Activated T-cell treated with anti-CD3 and anti-CD28 coated beads, Interleukin-2, amount 50 U/mL, for 4 hours (primary cell): ENCODE measurements at places on chromosomes 3 and 15.

DNA sequence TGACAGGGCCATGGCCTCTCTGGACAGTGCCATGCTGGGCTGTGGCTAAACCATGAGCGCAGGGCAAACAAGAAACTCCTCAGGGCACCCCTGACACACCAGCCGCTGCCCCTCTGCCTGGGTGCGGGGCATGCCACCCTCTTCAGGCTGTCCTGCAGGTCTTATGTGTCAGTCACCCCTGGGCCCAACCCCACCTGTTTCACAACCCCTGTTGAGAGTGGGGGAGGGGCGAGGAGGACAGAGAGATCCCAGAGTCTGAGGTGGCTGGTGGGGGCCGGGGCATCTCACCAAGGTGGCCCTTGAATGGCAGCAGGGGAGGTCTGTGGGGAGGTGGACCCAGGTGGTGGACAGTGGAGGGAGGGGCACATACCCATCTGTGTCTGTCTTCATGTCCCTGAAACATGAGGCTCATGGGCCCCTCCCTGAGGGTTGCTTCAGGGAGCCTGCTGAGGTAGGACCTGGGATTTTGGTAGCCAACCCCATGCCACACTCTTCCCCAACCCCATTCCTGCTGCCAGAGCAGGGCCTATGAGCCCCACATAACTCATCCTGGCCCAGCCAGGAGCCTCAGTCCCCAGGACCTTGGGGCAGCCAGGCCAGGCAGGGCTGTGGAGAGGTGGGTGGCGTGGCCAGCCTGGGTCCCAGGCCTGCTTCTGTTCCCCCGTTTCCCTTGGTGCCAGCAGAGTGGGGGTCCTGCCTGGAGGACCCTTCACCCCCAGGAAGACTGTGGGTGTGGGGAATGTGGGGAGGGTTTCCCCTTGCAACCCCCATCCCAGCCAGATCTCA, 1.7 kb upstream of the STAB1 start:
- DNase-seq = no peak

GRCh38 chr3:197216169-197216860, 82.1 kb downstream of the DLG1 start:
- no peak for DNase-seq

GRCh38 chr15:68228971-68229385, 550 bp downstream of the CLN6 start:
- DNase-seq = no peak

DNA sequence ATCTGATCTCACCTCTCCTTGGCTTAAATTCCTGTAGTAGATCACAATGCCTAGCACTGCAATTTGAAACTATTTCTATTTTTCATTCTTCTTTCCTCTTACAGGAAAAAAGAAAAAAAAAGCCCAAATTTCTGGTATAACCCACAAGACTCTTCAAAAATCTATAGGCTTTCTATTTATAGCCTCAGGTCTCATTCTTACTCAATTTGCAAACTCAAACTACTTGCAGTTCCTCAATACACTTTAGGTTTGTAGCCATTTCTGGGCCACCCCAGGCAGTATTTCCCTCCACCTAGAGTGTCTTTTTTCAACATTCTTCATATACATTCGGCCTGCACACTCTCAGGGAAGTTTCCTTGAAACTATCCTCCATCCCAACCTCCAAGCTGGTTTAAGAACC, 169.0 kb downstream of the TBC1D5 start:
- DNase-seq = no peak

DNA sequence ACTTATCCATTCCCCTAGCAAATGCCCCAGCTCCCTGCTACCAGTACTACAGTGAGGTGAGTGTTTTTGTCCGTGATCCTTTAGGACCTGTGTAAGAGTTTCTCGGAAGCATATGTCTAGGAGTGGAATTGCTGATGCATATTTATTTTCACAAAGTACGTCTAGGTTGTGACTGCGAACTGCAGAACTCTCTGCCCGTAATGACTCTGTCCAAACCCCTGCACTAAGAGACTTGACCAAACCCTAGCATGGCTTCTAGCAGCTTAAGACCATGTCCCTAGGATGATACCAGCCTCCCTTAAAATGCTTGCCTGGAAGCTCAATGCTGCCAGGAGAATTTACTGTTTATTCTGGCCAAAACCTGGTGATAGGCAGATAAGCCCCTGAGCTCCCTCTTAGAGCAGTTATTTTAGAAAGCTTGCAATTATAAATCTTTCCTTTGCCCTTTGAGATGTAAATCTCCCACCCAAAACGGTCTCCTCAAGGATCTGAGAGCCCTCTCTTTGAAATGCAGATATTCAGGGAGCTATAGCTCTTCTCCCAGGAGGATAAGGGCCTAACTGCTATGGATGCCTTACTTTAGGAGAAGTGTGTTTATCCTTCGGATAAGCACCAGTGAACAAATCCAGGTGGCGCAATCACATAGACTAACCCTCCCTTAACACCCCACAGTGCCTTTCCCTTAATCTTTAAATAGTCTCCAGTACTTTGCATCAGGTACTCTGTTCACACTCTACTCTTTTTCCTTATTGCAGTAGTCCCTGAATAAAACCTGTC, 14.7 kb upstream of the CA12 start:
- no peak for DNase-seq

DNA sequence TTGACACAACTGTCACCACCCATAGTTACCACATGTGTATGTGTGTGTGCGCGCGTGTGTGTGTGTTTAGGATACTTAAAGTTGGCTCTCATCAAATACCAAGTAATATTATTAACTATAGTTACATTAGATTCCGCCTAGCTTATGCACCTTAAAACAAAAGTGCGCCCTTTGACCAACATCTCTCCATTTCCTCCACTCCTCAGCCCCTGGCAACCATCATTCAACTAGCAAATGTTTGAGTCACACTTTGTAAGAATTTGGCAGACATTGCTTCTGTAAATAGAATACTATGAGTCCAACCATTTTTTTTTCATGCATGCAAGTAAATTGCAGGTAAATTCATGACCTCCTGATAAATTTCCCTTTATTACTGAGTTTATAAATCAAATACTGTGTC, 169.3 kb downstream of the GBE1 start:
- DNase-seq = no peak

- no peak for DNase-seq
Observed at GRCh38 chr15:94844538-94845389, 613.4 kb downstream of the MCTP2 start.

- DNase-seq = no peak
Observed at GRCh38 chr3:147425388-147425850, 16.3 kb downstream of the ZIC1 start.

DNA sequence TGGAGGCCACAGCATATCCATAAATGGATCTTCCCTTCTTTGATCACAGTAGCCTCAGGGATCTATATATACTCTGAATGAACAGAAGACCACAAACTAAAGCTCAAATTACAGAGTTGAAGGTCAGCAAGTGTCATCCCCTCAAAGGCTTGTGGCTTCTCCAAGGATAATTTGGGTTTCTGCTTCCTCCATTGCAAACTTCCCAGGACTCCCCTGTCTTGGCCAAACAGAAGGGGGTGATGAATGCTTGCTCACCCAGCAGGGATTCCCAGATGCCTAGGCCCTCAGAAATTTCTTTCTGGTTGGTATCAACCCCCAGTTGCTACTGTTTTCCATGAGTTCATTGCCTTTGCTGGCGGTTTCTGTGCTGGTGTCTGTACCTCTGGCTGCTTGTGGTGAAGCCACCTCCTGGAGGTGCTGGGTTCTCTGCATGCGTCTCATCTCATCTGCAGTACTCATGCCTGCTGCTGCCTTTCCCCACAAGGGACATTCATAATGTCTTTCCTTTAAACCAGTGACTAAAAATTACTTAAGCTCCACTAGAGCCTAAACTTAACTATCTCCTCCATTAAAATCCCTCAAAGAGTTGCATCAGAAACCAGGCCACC, 17.7 kb downstream of the ENTPD3 start:
- DNase-seq = no peak

DNA sequence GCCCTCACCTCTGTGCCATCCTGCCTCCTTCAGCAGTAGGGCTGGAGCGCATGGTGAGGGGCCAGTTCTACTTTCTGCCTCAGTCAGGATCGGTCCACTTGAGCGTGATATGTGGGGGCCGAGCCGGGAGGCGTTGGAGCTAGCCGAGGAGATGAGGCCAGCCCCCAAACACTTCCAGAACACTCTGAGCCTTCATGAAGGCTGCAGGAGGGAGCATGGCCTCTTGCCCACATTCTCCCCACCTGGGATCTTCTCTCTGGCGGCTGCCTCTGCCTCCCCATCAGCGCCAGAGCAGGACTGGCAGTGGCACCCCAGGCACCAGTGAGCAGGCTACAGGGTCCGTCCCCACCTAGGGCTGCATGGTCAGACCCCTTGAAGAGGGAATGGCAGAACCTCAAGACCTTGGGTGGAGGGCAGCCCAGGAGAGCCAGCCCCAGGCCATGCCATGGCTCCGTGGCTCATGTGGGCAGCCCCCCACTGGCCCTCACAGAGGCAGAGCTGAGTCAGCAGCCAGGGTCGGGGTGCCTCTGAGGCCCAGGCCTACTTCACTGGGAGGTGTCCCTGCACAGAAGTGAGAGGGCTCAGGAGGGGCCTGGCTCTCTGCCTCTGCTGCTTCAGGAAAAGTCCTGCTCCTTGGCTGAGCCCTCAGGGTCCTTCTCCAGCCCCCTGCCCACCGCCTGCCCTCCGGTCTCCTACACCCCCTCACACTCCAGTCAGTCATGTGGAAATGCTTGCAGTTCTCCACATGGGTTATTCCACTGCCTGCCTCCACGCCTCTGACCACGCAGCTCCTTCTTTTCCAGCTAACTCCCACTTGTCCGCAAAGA, 28.1 kb upstream of the CYP11A1 start:
- no peak for DNase-seq

DNA sequence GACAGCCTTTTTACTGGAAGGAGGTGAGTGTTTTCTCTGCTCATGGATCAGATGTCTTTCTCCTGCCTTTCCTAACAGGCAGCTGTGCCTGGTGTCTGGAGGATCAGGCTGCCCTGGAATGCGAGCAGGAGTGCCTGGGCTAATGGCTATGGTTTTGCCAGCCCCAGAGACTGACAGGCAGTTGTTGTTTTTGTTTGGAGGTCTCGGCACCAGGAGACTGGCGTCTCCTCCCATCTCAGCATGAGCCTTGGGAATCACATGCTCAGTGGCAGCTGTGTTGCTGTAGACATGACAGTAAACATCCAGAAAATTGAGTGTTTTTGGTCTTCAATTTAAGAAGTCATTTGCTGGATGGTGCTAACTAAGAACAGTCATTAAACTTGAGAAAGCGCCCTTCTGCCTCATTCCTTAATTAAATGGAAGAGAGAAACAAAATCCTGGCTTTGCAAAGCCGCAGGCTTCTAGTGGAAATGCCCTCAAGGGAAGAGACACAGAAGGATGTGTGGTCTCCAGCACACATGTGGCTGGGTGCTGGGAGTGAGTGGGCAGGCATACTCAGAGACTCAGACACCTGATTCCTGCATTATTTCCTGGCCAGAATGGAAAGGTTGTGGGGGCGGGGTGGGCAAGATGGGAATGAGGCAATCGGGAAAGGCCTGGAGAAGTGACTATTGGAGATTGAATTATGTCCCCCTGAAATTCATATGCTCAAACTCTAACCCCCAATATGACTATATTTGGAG, 97.0 kb upstream of the NMNAT3 start:
- no peak for DNase-seq

GRCh38 chr15:60251300-60252070, 146.3 kb downstream of the ANXA2 start:
- no peak for DNase-seq

GRCh38 chr3:185400866-185401265, 37.9 kb downstream of the MAP3K13 start:
- DNase-seq = no peak

DNA sequence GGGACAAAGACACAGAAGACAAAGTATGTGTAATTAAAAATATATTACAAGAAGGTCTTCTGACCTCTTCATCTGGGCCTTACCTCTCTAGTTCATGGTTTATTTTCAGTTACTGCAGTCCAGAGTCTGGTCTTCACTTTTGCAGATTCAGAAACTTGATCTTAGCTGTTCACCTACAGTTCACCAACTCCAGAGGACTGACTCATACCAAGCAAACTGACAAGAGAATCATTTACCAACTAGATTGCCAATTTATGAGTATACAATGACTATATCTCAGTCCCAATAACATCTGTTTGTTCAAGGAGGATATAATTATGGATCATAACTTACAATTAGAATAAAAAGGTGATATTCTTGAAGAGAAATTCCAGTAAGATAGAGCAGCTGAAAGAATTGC, 9.0 kb downstream of the P2RY1 start:
- no peak for DNase-seq

DNA sequence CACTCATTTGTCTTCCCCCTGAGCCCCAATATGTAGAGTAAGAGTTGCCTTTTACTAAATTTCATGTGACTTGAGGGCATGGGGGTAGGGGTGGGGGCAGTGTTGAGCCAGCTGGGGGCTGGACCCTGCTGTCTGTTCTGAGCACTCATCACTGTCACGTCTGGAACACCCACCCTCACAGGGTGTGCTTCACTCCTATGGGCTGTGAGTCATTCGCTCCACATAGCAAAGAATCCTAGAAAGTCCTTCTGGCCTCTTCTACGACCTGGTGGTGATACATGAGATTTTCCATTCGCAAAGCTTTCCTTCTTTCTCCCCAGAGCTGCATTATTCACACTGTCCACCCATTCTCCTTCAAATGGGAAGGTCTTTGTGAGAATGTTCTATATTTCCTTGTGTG, 43.6 kb upstream of the MGLL start:
- no peak for DNase-seq

DNA sequence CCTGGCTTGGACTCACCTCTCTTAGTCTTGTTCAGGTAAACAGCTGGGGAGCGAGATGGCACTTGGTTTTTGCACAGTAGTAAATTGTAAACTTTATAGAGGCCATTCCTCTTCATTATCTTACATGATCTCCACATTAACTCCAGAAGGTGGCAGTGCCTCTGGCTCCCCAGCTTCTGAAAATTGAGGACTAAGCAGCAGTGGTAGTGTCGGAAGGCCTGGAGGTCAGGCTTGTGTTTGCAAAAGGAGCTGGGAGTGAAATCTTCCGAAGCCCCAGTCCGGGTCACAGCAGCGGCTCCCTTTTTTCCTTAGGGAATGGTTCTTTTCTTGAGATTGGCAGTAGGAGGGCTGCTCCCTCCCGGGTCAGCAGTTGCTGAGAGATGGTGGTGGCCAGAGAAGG, 85.7 kb downstream of the FNDC3B start:
- DNase-seq = no peak

GRCh38 chr3:42957573-42957972, 21.5 kb upstream of the GASK1A start:
- no peak for DNase-seq

DNA sequence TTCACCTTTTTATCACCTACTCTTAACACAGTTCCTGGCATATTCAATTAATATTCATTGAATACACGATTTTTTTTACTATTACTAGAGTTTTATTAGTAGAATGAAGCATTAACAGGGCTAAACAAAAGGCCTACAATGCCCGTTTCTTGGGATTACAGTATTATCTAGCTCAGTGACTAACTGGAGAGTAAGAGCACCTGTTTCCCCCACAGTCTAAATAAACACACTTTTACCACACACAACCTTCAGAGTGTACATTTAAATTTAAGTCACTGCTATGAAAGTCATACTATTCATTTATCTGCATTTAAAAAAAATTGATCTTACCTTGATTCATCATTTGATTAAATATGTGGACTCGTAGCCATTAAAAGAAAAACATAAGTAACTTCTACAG, 74.8 kb downstream of the PLOD2 start:
- no peak for DNase-seq
